ENCODE measurements at places on chromosomes 7 and 10. TPM values are rescaled to one million over a fixed set of nuclear protein-coding genes. Genes with fewer than 3 reads are reported as not detected.

GRCh38 chr10:83205861-83206260, 933.4 kb upstream of the GHITM start:
- DNase-seq = no peak

DNA sequence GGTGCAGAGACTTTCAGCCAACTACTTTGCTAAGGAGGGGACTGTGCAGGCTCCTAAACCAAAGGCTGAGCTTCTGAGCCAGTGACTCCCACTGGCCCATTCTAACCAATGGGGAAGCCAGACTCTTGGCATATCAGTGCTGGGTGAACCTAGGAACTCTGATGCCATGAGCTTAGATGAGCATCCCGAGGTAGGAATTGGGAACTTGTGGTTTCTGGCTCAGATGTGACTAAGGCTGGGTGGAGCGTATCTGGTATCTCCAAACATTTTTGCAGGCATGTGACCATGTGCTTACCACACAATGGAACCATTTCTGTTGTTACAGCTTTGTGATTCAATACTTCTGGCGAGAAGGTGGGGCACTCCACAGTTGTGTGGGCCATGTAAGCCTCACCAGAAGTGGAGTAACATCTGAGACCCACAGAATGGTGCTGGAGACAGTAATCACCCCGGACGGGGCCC, 2.5 kb upstream of the AVPI1 start:
- DNase-seq = no peak

GRCh38 chr7:47743965-47744591, 162.2 kb upstream of the TNS3 start:
- no peak for DNase-seq

SYNPO2L gene
- not detected for total RNA-seq

ACHE gene
- 17.8 TPM for total RNA-seq

Measured in dorsolateral prefrontal cortex (tissue), 122 donors.